ENCODE measurements at places on chromosomes 3 and 15.
A peak's percentile ranks its signal among the peaks of the same experiment; 100 is the strongest.

- DNase-seq, result no peak
Observed at GRCh38 chr3:32586356-32586755, 15.7 kb upstream of the DYNC1LI1 start.

GRCh38 chr15:23736033-23736673 is 49.0 kb upstream of the NDN start:
- no peak for DNase-seq

- no peak for DNase-seq
Observed at GRCh38 chr3:173774294-173774693, 376.8 kb downstream of the NLGN1 start.

GRCh38 chr3:183519891-183520290 is 35.6 kb downstream of the KLHL6 start:
- peak; percentile 59 for DNase-seq

GRCh38 chr15:88624156-88624970 is 3.2 kb downstream of the AEN start:
- peak; percentile 73 for DNase-seq

DNA sequence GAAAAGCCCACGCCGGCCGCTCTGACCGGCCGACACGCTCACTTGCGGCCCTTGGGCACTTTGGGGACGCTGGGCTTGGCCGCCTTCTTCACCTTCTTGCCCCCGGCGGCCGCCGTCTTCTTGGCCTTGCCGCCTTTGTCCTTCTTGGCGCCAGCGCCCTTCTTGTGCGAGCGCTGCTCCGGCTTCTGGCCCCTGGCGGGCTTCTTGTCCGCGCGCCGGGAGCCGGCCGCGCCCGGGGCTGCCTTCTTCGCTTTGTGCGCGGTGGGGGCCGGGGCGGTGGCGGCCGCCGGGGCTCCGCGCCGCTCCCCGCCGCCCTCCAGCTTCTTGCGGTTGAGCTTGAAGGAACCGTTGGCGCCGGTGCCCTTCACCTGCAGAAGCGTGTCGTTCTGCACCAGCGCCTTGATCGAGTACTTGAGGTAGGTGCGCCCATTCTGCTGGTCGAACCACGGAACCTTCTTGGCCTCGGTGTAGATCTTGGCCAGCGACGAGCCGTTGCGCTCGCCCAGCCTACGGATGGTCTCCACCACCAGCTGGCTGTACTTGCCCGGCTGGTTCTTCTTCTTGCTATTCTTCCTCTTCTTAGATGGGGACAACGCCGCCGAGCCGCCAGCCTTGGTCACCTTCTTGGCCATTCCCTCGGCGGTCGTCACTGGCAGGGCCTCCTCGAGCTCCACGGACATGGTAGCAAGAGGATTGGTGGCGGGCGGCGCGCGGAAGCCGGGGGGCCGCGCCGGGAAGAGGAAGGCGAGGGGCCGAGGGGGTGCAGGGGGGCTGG is 36.7 kb downstream of the HMCES start:
- peak; percentile 62 for DNase-seq

GRCh38 chr3:88807491-88808105 is 299.8 kb upstream of the EPHA3 start:
- peak; percentile 6 for DNase-seq

DNA sequence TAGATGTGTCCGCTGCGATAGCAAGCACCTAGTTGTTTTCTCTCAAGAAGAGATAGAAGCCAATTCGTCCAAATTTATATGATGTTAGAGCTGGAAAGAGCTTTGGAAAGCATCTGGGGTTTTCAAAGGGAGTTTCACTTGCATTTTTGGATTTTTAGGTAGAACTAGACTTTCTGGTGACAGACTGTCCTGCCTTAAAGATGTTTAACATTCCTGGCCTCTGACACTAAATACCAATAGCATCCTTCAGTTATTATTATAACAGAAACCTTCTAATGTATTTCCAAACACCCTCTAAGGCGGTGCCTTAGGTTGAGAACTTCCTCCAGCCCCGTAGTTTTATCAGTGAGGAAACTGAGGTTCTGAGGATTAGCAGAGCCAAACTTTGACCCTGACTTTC is 305.3 kb downstream of the SATB1 start:
- DNase-seq, result no peak

DNA sequence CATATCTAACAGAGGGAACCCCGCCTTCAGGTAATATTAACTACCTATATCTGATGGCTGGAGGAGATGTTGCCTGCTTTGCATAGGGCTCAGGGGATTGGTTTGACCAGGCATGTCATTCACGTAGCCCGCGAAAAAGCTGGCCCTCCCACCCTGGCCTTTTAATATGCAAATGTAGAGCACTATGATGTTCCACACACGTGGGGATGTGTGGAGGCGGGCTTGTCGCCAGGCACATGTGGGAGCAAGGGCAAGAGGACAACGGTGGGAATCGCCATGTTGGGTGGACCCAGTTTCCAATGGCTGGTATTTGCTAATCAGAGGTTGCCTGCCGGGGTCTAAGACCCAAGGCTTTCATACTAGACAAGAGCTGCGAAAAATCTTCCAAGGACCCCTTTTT is 469.8 kb downstream of the ZPLD1 start:
- no peak for DNase-seq

DNA sequence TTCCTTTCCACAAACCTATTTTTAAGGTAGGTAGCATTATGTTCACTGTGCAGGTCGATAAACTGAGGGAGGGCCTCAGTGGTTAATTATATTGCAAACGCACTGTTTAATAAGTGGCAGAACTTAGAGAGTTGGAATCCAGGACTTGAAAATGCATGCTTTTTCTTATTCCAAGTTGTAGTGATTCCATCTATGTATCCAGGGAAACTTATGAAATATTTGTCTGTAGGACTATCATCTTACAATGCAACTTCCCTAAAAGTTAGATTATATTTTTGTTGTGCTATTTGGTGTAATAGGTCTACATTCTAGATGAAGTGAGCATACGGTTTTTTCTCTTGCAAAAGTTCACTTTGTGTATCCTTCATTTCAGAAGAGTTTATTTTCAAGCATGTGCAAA is 419.5 kb downstream of the NAALADL2 start:
- DNase-seq, result no peak

GRCh38 chr3:124679048-124679638 is 51.1 kb upstream of the UMPS start:
- no peak for DNase-seq

GRCh38 chr15:55241891-55242290 is 45.1 kb upstream of the RSL24D1 start:
- DNase-seq, result no peak

- DNase-seq, result no peak
Observed at GRCh38 chr3:148089171-148089570, 608.5 kb upstream of the AGTR1 start.

- peak; percentile 94 for DNase-seq
Observed at GRCh38 chr3:149752051-149752787, at the start of gene COMMD2. TSS of gene COMMD2 (minus strand) at chr3:149752489. CDS start at chr3:149752444, 45 bp downstream.

GRCh38 chr3:129286081-129286480 is 7.4 kb downstream of the HMCES start:
- no peak for DNase-seq

DNA sequence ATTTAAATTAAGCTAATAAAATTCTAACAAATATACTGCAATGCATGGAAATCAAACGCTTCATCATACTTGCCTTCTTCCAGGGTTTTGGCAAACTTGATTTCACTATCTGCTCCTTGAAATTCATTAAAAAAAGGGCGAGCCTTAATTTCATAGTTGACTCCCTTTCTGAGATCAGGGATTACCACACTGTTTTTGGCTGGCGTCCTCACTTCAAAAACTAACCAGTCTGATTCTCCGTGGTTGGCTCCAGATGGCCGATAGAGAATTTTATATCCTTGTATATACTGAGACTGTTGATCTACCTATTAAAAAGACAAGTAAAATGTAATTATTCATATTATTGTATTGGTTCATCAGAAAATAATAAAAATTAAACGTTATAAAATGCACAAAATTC is 1106.8 kb downstream of the ROBO1 start:
- DNase-seq, result no peak

DNA sequence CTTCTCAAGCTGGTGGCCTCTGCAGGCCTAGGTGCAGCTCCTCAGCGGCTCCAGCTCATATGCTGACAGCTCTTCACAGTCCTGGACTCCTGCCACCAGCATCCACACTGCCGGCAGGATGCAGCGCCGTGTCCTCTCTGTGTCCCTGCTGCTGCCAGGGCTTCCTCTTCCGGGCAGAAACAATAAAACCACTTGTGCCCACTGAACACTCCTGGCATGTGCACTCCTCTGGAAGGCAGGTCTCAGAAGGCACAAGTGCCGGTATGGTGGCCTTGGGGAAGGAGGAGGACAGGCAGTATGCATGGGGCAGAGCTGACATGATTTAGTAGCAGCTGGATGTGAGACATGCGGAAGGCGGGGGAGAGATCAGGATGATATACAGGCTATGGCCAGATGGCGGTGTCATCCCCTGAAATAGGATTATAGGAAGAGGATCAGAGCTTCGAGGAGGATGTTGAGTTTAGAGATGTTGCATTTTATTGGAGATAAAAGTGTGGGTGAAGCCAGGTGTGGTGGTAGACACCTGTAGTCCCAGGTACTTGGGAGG is 7.5 kb upstream of the MAN2A2 start:
- DNase-seq, result no peak

GRCh38 chr3:151171145-151171757 is 31.8 kb downstream of the GPR171 start:
- DNase-seq, result no peak

GRCh38 chr3:52084954-52085680 is 28.7 kb upstream of the DUSP7 start:
- DNase-seq, result no peak

GRCh38 chr15:70875001-70875782 is 17.0 kb downstream of the THAP10 start:
- DNase-seq, result peak; percentile 38

DNA sequence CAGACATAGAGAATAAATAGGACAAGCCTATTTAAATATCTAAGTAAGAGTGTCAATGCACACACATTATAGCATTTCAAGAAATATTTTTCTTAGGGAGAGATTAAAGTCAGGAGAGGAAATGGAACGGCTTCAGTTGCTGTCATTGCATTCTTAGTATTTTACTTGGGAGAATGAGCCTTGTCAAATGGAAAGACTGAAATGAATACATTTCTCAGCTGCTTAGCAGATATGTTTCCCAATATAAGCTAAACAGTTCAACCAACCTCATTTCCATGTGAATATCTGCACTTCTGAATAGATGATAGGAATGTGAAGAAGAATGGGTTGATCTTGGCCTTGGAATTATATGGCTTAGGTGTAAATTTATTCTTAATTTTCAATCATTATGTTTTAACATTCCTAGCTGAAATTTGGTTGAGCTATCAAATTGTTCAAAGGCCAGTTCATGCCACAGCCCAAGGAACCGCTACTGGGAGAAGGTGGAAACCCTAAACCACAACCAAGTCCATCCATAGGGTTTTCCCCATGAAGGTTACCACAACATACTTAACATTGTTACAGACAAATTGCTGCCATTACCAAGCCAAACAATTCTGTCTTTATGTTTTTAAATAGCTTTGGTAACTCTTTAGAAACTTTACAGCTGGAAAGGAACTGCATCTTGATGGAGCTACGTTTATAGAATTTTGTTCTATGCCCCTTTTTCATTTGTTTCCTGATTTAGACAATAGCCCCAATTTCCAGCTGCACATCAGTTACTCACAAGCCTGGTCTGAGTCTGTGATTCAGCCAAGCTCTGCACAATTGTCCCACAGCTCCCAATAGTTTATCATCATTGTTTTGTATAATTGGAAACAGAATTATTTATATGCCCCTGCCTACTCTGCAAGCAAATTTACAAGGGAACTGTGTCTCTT is 459.6 kb downstream of the MECOM start:
- no peak for DNase-seq

DNA sequence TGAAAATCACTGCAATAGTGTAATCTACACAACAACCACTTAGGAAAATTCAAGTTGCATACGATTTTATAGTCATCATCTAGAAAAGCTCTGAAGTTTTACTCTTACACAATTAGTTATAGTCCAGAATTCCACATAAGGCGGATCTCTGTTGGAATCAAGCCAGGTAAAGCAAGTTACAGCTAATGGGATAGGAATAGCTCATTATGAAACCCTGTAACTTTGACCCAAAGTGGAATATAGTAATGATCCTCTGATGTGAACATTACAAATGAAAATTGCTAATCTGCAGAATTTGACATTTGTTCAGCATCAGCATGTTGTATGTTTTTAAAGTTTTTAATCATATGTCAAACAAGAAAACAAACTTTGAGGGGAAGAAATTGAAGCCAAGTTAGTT is 4.4 kb downstream of the CERS3 start:
- DNase-seq, result no peak

DNA sequence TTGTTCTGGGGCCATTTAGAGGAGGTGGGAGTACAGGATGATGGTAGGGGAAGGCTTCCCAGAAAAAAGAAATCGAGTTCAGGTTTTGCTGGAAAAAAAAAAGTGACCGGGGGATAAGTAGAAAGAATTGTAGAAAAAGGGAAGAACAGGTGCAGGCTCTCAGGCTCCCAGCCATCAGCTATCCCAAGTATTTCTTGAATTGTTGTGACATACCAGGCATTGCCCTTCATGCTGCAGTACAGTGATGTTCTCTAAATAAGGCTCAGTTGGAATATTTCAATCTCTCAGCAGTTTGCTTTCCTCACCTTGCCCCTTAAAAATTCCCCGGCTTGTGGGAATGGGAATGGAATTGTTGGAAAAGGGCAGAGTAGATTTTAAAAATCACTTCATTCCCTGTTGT is 82.5 kb upstream of the RGMA start:
- no peak for DNase-seq

DNA sequence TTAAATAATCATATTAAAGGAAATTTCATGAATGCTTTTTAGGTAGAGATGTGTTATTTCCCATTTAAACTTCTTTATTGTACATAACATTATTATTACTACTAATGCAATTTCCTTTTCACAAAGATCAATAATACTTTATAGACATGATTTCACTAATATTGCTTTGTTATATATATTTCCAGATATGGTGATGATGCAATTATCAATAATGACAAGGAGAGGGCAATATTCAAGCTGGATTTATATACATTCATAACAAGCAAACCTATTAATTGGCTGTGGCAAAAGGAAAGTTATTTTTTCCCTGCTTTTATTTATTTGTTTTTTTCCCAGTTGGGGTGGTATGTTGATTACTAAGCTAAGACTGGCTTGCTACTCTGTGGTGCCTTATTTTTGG is 113.5 kb downstream of the RAP2B start:
- no peak for DNase-seq

- no peak for DNase-seq
Observed at GRCh38 chr3:14278799-14279625, 100.4 kb downstream of the LSM3 start.

- peak; percentile 10 for DNase-seq
Observed at GRCh38 chr3:150069154-150069527, 98.4 kb upstream of the PFN2 start.

DNA sequence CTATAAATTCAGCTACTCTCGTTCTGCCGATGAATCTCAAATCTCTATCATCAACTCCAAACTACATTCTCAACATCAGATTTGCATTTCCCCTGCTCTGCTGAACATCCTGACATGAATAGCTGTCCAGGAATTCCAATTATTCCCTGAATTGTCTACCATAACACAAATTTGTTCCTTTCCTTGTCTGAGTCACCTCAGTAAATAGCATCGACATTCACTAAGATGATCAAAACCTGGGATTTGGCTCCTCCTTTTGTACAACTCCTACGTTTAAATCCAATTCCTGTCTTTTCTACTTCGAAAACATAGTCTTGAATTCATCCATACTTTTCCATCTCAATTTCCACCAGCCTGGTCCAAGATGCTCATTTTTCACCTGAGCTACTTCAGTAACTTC is 107.0 kb downstream of the GREM1 start:
- no peak for DNase-seq

- DNase-seq, result peak; percentile 58
Observed at GRCh38 chr15:71275098-71275497, 159.8 kb downstream of the THSD4 start.

- no peak for DNase-seq
Observed at GRCh38 chr3:114839476-114839875, 307.6 kb downstream of the ZBTB20 start.
